ENCODE measurements at places on chromosomes 5 and 9. TPM values are rescaled to one million over a fixed set of nuclear protein-coding genes. Genes with fewer than 3 reads are reported as not detected.

The BAAT gene
- 0.23 TPM for total RNA-seq

The TYRP1 gene
- total RNA-seq = 0.46 TPM

The OR1Q1 gene
- not detected for total RNA-seq

The FOXD1 gene
- total RNA-seq = 10.7 TPM

The WDR38 gene
- total RNA-seq = not detected

The SGTB gene
- 14.3 TPM for total RNA-seq

The HMCN2 gene
- total RNA-seq = 0.05 TPM

The CCL28 gene
- 1.5 TPM for total RNA-seq

The LCP2 gene
- not detected for total RNA-seq

The DMRT3 gene
- not detected for total RNA-seq

The ACTBL2 gene
- 0.89 TPM for total RNA-seq

The CYLC2 gene
- not detected for total RNA-seq

The FOXD4L5 gene
- total RNA-seq = 0.09 TPM

The FST gene
- 12.9 TPM for total RNA-seq

The CLIC3 gene
- total RNA-seq = 3.3 TPM

The QRFP gene
- not detected for total RNA-seq

The PCDHB9 gene
- 0.18 TPM for total RNA-seq

The ZFP2 gene
- total RNA-seq = 0.55 TPM

The TXNDC8 gene
- not detected for total RNA-seq

The CCDC152 gene
- 0.30 TPM for total RNA-seq
